ENCODE measurements at places on chromosomes 3 and 15. TPM values are rescaled to one million over a fixed set of nuclear protein-coding genes. Genes with fewer than 3 reads are reported as not detected.

The ACKR4 gene
- 1.8 TPM for total RNA-seq

DNA sequence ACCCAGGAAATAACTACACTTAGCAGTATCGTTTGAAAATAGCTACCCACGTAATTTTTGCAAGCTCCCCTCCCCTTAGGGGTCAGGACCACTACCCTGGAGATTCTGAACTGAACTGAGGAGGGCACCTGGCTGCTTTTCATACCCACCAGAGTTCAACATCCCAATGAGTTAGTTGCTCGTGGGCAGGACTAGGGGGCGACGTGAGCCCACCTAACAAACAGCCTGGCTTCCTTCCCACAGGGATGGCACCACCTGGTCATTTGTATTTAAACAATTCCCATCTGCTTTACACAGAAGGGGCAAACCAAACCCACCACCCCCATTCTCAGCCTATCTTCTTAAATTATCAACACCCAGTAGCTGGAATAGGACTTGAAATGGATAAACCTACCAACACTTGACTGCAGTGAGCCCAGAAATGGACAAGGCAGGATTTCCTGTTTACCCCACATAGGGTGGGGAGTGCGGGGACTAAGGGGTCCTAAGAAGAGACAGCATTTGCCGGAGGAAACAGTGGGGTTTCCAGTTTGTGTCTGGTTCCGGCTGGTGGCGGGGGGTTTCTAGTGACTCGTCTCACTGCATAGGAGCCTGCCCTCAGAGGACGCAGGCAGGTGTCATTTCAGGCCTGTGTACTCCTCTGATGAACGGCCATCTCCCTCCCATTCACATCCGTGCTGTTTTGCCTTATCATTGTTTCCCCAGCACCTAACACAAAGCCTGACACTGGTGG, 11.6 kb upstream of the VGLL4 start:
- no peaks in the 10 kb centered on the region for H3K27me3 ChIP-seq
- no peaks in the 10 kb centered on the region for H3K36me3 ChIP-seq
- no peak overlapping the region for H3K27ac ChIP-seq
- no peak for DNase-seq
- H3K4me1 ChIP-seq = peaks cover 2% of the 10 kb centered on the region
- no peak overlapping the region for H3K4me3 ChIP-seq

DNA sequence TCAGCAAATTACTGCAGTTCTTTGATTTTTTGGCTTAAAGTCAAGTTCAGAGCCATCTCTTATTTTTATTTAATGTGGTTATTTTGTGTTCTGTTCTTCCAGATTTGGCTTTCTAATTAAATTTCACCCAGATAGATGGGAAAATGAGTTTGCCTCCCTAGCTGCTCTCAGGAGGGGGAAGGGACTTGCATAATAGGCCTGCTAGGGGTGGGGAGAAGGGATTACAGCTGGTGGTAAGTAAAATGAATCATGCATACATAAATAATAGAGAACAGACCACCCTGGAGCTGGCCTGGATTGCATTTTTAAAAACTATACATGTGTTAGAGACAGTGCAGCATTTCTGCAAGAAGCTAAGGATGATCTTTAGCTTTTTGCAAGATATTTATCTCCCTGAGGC, 3.9 kb upstream of the PXYLP1 start:
- no peak overlapping the region for H3K27ac ChIP-seq
- H3K27me3 ChIP-seq = no peaks in the 10 kb centered on the region
- no peak overlapping the region for H3K4me3 ChIP-seq

DNA sequence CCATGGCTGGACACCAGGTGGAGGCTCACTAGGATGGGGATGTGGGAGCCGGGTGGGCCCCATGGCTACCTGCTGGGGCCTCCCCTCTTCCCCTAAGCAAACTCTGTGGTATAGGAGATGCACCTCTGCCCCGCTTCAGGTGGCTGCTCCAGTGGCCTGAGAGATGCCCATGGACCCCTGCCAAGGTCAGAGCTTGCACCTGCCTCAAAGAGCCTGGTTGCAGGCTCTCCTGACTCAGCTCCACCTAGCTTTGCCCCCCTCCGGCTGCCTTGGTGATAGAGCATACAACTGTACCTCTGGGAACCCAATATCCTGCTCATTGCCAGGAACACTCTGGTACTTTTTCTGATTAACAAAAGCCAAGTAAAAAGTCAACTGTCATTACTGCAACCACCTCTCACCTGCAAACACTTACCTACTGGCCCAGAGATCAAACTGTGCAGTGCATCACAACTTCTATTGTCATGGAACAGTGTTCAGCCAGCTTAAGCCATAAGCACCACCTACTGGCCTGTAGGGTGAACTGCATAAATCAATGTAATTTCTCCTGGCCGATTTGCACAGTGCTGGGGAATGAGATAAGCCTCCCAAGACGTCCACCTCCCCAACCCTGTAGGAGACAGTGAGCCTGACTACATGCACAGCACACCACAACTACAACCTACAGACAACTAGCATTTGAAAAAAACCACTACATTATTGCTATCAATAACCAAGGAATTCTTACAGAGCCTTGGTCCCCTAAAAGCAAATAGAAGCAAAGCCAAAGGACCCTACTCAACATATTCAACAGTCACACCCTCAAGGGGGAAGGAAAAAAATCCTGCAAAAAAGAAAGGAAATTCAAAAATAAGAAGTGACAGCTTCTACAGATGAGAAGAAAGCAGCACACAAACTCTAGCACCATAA, 352.4 kb upstream of the ARHGEF26 start:
- DNase-seq = peak; percentile 65
- H3K27me3 ChIP-seq = no peaks in the 10 kb centered on the region
- H3K36me3 ChIP-seq = no peaks in the 10 kb centered on the region
- no peaks in the 10 kb centered on the region for H3K4me1 ChIP-seq
- H3K27ac ChIP-seq = no peak overlapping the region

DNA sequence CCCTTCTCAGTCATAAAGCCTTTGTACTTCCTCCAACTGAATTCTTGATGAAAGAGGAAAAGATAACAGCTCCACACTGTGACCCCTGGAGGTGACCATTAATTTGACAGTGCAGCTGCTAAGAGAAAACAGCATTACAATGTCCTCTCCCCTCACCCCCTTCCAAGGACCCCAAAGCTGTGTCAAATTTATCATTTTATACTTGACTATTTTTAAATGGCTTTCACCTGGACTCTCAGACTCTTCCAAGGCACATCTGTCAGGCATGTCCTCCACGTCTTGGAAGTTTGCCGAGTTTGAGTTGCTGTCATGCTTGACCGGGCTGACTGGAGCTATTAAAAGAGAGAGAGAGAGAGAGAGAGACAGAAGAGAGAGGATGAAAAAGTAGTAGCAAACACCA, 236.5 kb downstream of the WDR72 start:
- no peak overlapping the region for H3K27ac ChIP-seq
- H3K4me1 ChIP-seq = no peaks in the 10 kb centered on the region
- H3K27me3 ChIP-seq = no peaks in the 10 kb centered on the region
- H3K36me3 ChIP-seq = no peaks in the 10 kb centered on the region
- H3K4me3 ChIP-seq = no peak overlapping the region

Data from hepatocyte (in vitro differentiated cells).